ENCODE measurements at places on chromosomes 1 and 21. TPM values are rescaled to one million over a fixed set of nuclear protein-coding genes. Genes with fewer than 3 reads are reported as not detected.

The TBX15 gene
- not detected for total RNA-seq

The TSPAN1 gene
- not detected for total RNA-seq

The HAO2 gene
- total RNA-seq: not detected

The BARHL2 gene
- total RNA-seq: not detected

The TMCO4 gene
- 16.6 TPM for total RNA-seq

The SYT14 gene
- not detected for total RNA-seq

The CLCC1 gene
- 20.2 TPM for total RNA-seq

The FAAH gene
- 4.5 TPM for total RNA-seq

The PROX1 gene
- total RNA-seq: not detected

The SLAMF7 gene
- total RNA-seq: 97.4 TPM

The CBR3 gene
- total RNA-seq: 7.9 TPM

The CELA3A gene
- total RNA-seq: not detected

The UBL4B gene
- not detected for total RNA-seq

The SPRR2G gene
- not detected for total RNA-seq

The FCRL3 gene
- 10.5 TPM for total RNA-seq

The CA6 gene
- 1.4 TPM for total RNA-seq

The TRIM58 gene
- total RNA-seq: 0.09 TPM

The GNG12 gene
- total RNA-seq: 0.77 TPM

The C1orf21 gene
- total RNA-seq: 6.8 TPM

The SLC2A1 gene
- 103 TPM for total RNA-seq

The CYP2J2 gene
- 0.42 TPM for total RNA-seq

The ZNF669 gene
- total RNA-seq: 9.4 TPM

The S100A5 gene
- total RNA-seq: 1.5 TPM

The DNAJC28 gene
- 0.63 TPM for total RNA-seq

The KHDC4 gene
- total RNA-seq: 61.2 TPM

The MFAP2 gene
- not detected for total RNA-seq
